ENCODE measurements at places on chromosomes 16 and 17.

DNA sequence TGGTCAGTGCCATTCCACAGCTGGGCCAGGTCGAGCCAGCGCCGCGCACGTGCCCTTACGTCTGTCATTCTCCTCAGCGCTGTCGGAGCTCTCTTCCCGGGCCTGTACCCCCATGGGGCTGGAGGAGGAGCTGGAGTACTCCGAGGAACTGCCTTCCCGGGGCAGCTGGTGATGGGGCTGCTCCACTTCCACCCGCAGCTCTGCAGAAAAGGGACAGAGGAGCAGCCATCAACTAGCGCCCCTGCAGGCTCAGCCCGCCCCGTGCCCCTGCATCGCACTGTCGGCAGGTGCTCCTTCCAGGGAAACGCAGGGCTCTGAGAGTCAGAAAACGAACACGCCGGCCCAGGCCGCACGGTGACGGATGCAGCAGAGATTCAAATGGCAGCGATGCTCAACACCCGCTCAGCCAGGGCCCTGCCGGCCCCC, 20.9 kb downstream of the MAP1LC3B start:
- DNase-seq, result no peak

GRCh38 chr17:28874750-28875149, 19.9 kb downstream of the ERAL1 start:
- DNase-seq, result peak; percentile 57

GRCh38 chr17:7673239-7673638, 14.1 kb downstream of the TP53 start:
- DNase-seq, result peak; percentile 63

- DNase-seq, result peak; percentile 33
Observed at GRCh38 chr17:81396722-81397313, 1.6 kb downstream of the BAHCC1 start.

DNA sequence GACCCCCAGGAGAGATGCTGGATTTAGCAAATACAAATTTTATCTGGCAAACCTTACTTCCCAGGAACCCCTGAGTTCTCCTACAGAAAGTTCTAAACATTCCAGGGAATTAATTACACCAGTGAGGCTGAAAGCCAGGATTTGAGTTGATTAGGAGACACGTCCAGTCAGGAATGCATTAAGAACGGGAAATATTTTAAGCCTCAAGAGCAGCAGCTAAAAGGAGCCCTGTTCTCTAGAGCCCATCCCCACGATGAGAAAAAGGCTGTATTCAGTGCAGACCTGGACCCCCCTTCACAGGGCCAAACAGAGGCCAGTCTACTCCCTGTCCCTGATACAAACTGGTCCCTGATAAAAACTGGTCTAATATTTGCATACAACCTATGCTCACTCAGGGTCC, 55.0 kb downstream of the VAT1L start:
- DNase-seq, result no peak

GRCh38 chr16:62408760-62409159, 372.5 kb upstream of the CDH8 start:
- DNase-seq, result no peak

GRCh38 chr17:39173080-39173479, 7.1 kb upstream of the ARL5C start:
- DNase-seq, result no peak

DNA sequence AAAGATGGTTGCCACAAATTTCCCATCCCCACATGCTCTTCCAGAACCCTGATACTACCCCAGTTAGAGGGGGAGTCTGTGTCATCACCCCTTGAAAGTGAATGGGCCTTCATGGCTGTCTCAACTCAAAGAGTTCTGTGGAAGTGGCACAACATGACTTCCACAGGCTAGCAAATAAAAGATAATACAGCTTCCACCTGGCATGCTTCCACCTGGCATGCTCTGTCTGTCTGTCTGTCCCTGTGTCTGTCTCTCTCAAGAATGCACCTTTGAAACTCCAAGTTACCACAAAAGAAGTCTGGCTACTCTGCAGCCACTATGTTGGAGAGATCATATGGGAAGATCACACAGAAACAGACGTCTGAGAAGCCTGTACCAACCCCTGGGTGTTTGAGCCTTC, 35.0 kb downstream of the CFDP1 start:
- no peak for DNase-seq

- DNase-seq, result no peak
Observed at GRCh38 chr16:56140645-56141044, 50.6 kb upstream of the GNAO1 start.

- peak; percentile 72 for DNase-seq
Observed at GRCh38 chr16:71421911-71422310, 19.9 kb downstream of the TLE7 start.

- no peak for DNase-seq
Observed at GRCh38 chr17:80773243-80773991, 218.2 kb upstream of the CHMP6 start.

GRCh38 chr17:34081269-34081668, 173.8 kb upstream of the CCL2 start:
- DNase-seq, result peak; percentile 20

DNA sequence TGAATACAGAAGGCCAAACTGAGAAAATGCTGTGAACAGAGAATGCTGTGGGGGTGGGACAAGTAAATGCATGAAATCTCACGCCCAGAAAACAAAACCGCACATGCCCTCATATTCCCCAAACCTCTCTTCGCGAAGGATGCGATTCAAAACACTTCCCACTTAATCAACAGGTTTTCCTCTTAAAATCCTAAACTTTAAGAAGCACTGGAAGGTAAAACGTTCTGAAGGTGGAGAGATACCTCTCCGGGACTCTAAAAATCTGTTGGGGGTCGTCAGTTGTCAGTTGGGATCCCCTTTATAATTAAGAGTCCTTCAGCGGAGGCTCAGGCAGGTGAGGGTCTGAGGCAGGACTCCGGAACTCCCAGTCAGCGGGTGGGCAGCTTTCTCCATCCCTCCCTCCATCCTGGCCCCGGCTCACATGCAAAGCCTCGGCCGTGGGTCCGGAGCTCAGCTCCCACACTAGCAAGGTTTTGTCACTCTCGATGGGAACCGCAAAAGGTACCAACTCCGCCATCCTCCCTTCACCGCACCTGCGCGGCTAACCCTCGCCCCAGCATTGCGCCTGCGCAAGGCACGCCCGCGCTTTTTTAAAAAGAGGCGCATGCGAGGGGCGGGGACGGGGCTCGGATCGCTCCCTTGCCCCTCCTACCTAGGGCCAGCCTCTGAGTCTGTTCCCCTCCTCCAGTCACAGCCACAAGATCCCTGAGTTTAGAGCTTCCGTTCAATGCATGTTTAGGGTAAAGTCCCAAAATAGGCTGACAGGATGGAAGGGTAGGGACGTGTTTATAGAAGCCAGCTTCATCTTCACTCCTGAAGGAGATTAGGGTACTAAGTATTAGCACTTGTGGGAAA, at the start of gene RDM1:
RDM1 (minus strand) TSS at position 563 of the 855 bp plus-strand sequence; CDS start at position 517, 46 bp downstream.
- peak; percentile 94 for DNase-seq

DNA sequence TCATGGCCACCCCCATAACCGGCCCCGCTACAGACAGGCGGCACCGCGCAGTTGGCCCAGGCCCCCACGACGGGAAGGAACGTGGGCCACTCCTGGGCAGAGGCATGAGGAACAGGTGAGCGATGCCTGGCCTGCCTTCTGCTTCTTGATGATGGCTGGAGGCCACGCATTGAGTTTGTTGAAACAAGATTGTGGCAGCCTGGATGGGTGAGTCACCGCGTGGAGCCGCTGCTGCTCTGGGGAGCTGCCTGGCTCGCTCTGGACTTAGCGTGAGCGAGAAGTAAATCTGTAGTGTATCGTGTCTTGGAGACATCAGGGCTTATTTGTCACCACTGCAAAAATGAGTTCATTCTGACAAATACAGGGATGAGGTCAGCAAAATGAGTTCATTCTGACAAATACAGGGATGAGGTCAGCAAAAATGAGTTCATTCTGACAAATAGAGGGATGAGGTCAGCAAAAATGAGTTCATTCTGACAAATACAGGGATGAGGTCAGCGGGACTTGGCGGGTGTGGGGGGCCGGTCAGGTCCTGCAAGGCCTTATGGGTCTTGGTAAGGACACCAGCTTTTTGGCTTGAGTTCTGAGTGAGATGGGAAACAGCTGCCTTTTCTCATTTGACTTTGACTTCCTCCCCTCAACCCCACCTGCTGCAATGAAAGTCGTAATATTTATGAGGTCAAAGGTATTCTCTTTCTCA, 93.0 kb downstream of the SEC14L1 start:
- DNase-seq, result peak; percentile 56

DNA sequence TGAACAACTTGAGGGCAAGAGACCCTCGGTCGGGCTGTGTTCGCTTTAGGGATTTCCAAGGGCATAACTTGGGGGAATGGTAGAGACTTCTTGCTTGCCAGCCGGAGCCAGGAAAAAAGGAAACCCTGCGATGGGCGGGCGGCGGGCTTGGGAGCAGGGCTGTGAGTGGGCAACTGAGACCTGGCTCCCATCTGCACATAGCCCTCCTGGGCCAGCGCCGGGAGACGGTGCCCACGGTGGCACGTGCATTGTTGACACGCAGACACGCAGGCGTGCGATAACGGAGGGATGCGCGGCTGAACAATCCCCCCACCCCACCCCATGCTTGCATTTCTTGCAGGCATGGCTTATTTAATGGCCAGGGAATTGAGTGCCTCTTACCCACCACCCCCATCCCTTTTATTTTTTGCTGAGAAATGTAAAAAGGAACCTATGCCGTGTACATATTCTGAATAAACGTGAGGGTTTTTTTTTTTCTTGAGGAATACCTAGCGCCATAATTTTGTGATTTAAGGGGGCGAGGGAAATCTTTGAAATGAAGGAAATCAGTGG, 17.1 kb upstream of the ZFHX3 start:
- DNase-seq, result no peak

DNA sequence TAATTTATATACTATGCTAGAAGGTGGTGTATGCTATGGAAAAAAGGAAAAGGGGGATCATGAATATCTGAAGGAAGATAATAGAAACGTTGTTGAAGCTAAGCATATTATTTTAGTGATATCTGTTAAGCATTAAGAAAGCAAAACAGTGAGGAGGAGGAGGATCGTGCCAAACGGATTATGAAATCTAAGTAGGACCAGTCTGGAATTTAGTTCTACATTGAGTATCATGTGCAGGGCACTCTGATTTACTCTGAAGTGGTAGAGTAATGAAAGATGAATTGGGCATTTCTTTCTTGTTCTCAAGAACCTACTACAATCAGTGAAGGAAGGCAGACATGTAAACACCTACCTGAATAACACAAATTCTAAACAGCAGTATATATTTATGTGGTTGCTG, 195.3 kb downstream of the CYB561 start:
- DNase-seq, result no peak

- DNase-seq, result no peak
Observed at GRCh38 chr17:47866941-47867340, 16.0 kb upstream of the SP6 start.

- DNase-seq, result peak; percentile 50
Observed at GRCh38 chr16:81513204-81514040, 68.8 kb downstream of the CMIP start.

DNA sequence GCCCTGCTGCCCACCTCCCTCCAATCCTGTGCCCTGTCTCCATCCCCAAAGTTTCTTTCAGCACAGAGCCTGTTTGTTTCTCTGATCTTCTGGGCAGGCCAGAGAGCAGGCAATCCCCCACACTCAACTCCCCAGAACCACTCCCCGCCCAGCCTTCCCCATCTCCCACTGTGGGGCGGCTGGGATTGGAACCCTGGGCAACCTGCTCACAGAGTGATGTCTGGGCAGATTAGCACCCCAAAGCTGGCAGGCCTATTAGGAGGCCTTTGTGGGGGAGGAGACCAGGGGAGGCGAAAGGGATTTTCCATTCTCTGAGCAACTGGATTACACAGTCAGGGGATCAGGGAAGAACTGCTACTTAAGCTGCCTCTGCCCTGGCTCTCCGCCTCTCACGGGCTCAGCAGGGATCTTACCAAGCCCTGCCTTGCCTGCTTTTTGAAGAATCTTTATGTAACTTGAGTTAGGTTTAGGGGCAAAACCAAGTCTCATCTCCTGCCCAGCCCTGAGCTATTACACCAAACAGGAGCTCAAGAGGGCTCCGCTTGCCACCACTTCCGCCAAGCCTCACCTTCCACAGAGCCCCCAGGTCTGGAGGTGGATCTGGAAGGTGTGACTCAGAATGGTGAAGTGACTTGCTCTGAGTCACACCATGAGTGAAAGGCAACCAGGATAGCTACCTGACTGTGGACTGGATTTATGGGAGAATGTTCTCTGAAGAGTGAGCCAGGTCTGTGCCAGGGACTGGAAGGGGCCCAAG, 16.0 kb upstream of the LHX1 start:
- no peak for DNase-seq

GRCh38 chr17:21345236-21345635, 30.9 kb upstream of the KCNJ12 start:
- DNase-seq, result no peak

DNA sequence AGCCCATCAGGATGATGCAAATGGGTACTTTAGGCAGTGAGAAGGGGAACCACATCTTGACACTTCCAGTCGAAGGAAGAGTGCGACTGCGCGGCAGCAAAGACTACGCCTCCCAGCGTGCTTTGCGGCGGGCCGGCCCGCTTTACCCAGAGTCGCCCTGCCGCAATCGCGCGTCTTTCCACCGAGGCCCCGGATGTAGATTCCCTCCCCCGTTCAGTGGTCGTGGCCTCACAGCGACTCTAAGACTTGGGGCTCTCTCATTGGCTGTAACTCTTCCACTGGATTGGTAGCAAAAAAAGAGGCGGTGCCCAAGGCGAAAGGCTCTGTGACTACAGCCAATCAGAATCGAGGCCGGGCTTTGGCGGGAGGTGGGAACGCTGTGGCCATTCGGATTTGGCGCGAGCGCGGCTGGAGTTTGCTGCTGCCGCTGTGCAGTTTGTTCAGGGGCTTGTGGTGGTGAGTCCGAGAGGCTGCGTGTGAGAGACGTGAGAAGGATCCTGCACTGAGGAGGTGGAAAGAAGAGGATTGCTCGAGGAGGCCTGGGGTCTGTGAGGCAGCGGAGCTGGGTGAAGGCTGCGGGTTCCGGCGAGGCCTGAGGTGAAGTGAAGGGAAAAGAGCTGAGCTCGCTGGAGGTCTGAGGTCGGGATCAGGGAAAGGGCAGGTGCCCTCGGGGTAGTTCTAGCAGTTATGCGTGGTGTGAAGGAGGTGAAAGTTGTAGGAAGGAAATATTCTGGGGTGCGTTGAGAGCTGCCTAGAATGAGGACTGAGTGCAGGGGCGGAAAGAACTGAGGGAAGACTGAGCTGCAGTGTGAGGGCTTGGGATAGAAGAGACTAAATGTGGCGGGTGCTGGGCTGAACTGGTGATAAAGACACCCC, at the start of gene CDC6:
CDC6 (plus strand) TSS at position 386 of the 876 bp plus-strand sequence. CDS start 1,542 bp downstream, outside the sequence.
- peak; percentile 100 for DNase-seq

Data from hematopoietic multipotent progenitor cell treated with erythropoietin and hydrocortisone succinate and interleukin-3 and kit ligand, for 6 days (in vitro differentiated cells).